ENCODE measurements at places on chromosomes 1 and 21.

GRCh38 chr1:6331543-6332273, 61.9 kb downstream of the ACOT7 start:
- DNase-seq = no peak

GRCh38 chr21:36554411-36555157, 74.7 kb upstream of the CLDN14 start:
- DNase-seq = no peak

DNA sequence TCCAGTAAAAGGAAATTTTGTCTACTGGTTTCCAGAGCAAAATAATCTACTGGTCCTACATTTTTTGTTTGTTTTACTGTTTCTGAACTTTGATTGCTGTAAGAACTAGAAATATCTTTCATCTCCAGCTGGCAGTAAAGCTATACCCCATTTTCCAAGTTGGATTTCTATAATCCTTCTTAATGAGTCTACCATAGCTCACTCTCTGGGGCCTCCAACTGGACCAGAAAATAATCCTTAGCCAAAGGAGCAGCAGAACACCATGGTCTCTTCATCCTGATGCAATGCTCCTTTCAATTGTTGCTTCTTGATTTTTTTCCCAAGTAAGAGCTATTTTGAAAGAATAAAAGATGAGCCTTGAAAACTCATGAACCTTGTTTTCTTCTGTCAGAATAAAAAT, 110.0 kb upstream of the COL11A1 start:
- no peak for DNase-seq

- peak; percentile 58 for DNase-seq
Observed at GRCh38 chr1:45304311-45305081, 22.2 kb upstream of the HPDL start.

GRCh38 chr21:22575165-22575584, 1577.0 kb downstream of the NCAM2 start:
- DNase-seq = no peak

DNA sequence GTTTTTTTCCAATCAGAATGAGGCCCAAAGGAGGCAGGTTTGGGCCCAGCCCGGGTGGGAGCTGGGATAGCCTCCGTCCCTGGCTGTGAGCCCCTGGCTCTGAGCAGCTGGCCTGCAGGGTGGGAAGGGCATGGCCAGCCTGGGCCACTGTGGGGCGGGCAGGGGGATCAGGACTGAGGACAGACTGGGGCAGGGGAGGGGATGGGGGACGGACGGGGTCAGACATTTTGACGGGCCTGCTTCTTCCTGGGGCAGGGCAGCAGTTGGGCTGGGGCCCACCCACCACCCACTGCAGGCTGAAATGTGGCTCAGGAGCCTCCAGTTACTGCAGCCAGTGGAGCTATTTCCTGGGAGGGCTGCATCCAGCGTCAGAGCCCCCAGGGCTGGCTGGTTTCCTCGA, 2.5 kb upstream of the SLC6A9 start:
- no peak for DNase-seq

- DNase-seq = peak; percentile 50
Observed at GRCh38 chr1:230268371-230269170, 157.6 kb downstream of the PGBD5 start.

DNA sequence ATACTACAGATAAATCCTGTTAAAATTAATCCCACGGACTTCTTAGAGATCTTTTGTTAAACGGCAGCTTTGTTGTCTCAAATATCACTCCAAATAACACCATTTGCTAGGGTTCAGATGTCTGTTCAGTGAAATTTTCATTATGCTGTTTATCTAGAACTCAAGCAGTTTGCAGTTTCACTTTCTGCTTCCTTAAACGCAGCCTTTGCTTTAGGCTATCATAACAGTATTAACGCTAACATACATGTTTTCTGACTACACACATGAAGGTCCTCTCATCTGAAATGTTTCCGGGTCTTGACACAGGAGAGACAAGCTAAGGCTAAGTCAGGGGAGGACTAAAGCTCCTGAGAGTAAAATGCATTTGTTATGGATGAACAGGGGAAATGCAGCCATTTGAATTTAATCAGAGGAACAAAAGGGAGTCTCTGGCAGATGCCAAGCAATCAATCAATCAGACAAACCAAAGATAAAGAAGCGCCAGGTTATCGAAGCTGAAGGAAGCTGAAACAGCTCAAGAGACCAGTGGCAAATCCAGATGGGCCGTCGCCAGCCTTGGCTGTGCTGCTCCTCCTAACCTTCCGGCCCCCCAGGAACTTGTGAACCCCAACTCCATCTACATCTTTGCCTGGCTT, 16.9 kb downstream of the CCSAP start:
- peak; percentile 29 for DNase-seq

DNA sequence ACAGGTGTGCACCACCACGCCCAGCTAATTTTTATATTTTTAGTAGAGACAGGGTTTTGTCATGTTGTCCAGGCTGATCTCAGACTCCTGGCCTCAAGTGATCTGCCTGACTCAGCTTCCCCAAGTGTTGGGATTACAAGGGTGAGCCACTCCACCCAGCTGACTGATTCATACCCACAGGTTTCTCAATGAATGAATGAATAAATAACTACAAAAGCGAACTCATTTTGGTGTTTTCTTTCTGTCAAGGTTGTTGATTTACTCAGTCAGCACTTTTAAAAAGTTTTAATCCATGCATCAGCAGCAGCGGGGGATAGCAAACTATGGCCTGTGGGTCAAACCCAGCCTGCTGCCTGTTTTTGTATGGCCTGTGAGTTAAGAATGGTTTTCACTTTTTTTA, 217.5 kb downstream of the FAF1 start:
- DNase-seq = no peak

GRCh38 chr1:228405979-228406228, 731 bp downstream of the TRIM11 start:
- no peak for DNase-seq

DNA sequence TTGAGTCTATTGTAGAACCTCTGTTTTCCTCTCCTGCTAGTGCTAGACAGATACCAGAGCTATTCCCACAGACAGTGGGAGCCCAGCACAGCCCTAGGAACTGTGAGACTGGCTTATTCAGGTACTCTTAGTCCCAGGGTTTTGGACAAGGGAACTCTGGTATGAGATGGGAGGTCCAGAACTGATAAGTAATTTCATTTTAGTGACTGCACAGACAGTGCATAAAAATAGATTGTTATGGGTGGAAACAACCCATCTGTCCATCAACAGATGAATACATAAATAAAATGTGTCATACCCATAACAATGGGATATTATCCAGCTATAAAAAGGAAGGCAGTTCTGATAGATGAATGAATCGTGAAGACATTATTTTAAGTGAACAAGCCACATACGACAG, 9.0 kb downstream of the EPS8L3 start:
- DNase-seq = no peak

DNA sequence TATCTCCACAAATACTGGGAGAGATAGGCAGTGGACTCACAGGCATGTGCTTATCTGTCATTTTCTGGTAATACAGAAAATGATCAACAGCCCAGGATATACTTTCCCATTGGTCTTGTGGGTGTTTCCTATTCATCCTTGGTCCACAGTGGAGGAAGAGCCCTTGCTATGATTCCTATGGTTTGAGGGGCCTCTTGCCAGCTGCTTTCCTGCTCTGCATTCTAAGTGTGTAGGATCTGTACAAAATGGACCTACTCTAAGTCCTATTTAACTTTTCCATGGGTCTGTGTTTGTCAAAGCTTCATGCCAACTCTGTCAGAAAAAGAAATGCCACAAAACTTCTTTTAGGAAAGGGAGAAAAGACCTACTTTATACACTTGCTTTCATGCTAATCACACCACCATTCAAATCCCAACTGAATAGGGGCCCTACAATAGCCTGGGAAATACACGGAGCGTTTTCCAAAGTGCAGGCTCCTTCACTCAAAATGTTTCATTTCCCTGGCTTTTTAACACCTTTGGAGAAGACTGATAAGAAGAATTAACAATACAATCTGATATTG, 16.4 kb downstream of the PLPP3 start:
- no peak for DNase-seq

GRCh38 chr1:234479866-234480265, 887 bp upstream of the TARBP1 start:
- no peak for DNase-seq

DNA sequence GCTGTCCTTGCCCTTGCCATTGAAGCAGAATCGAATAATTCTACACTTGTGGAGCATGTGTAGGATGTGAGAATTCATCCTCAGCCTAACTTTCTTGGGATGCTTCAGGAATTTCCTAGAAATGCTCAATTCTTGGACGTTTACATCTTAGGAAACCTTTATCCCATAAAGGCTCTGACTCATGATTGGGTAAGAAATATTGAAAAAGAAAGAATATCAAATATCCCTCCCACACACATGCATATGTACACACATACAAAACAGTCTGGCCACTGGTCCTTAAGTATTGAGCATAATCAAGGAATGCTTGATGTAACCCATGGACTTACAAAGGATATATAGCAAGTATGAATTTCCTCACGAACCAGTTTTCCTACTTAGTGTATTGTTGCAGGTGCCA, 83.9 kb upstream of the IPO9 start:
- DNase-seq = no peak

DNA sequence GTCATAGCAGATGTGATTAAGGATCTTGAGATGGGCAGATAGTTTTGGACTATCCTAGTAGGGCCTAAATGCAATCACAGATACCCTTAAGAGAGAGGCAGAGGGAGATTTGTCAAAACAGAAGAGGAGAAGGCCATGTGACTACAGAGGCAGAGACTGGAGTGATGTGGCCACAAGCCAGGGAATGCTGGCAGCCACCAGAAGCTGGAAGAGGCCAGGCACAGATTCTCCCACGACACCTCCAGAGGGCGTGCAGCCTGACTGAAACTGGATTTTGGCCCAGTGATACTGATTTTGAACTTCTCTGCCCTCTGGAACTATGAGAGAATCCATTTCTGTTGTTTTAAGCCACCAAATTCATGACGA, 52.1 kb upstream of the EPS8L3 start:
- DNase-seq = no peak

DNA sequence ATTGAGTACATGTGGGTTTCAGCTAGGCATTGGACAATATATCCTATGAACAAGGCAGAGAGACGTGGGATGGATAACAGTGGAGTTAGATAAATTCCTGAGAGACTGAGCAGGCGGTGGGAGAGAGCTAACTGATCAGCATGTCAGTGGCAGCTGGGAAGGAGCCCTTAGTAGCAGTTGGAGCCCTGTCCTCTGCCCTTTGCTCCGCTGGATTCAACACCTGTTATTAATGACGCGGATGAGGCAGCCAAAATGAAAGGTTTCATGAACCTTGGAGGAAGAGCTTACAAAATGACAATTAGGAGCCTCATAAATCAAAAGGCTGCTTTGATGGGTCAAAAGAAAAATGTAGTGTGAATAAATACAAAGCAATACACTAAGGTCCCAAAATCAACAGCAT, 16.1 kb downstream of the UBIAD1 start:
- no peak for DNase-seq

GRCh38 chr21:45549626-45550463, 7.6 kb upstream of the SLC19A1 start:
- no peak for DNase-seq

DNA sequence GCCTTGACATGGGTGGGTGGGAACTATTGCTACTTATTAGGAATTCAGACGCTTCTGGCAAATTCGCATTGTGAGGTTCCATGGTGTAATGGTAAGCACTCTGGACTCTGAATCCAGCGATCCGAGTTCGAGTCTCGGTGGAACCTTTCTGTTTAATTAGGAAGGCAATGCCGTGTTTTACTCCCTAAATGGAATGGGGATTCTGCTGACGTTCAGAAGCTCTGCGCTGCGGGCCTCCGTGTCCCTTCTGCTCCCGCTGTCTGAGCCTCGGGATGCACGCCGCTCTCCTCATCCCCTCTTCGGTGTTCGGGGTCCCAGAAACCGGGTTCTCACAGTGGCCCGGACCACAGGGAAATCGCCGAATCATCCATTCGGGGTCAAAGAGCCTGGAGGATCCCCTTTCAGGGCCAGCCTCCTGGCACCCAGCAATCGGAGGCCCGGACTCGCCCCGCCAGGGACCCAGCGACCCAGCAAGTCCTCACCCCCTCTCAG, 280.3 kb downstream of the FAM72C start:
- DNase-seq = no peak

- no peak for DNase-seq
Observed at GRCh38 chr1:44239331-44239960, 26.2 kb downstream of the DMAP1 start.

DNA sequence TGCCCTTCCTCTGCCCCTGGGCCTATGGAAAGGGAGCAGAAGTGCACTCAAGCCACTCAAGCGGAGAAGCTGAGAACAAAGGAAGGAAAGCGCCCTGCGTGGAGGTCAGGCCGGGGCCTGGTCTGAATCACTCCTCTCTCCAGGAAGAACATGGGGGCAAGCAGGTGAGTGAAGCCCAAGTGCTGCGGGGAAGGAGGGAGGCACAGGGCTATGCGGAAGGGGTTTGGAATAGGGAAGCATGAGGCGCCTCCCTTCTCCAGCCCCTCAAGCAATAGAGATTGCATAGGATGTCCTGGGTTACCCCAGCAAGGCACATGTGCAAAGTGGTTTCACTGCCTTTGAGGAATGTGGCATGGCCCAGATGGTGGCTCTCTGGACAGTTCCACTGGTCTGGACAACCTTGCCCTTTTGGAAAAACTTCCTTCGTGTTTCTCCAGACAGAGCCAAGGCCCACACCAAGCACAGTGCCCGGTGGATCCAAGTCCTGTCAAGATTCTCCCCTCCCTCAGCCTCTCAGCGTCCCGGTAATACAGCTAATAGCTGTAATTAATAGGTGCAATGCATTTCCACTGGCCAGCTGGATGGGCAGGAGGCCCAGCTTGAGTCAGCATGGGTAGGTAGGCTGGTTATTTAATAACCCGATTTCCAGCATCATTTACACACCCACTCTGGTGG, 13.7 kb downstream of the BLACAT1 start:
- DNase-seq = peak; percentile 47

GRCh38 chr1:242449661-242450060, 74.8 kb downstream of the PLD5 start:
- DNase-seq = no peak
